ENCODE measurements at places on chromosomes 3 and 15. TPM values are rescaled to one million over a fixed set of nuclear protein-coding genes. Genes with fewer than 3 reads are reported as not detected.

DNA sequence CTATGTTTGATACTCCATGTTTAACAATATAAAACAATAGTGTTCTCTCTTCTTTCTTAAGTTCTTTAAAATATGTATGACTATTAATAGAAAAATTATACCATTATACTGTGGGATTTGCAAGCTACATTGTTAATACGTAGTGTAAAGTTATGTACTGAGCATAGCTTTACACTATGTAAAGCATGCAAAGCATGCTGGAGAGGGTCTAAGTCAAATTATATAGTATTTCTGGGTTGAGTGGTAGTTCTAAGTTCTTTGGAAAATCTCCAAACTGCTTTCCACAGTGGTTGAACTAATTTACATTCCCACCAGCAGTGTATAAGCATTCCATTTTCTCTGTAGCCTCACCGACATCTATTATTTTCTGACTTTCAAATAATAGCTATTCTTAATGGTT, 253.0 kb downstream of the RAP2B start:
- no peak for DNase-seq

GRCh38 chr3:195080125-195080524, 190.8 kb downstream of the XXYLT1 start:
- peak; percentile 8 for DNase-seq

DNA sequence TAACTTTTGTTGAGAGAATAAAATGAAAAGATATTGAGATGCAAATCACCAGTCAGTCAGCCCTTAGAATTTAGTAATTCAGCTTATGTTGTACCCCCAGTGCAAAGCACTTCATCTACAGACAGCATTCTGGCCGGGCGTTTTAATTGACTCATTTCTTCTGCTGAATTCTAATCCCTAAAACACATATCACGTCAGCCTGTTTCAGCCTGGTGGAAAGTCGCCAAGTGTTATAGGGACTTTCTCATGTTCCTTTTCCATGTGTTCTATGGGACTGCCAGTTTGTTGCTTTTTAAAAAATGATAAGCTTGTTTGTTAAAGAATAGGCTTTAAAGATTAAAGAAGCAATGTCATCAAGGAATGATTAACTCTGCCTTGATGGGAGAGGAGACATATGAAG, 169.7 kb upstream of the BFSP2 start:
- DNase-seq, result no peak

DNA sequence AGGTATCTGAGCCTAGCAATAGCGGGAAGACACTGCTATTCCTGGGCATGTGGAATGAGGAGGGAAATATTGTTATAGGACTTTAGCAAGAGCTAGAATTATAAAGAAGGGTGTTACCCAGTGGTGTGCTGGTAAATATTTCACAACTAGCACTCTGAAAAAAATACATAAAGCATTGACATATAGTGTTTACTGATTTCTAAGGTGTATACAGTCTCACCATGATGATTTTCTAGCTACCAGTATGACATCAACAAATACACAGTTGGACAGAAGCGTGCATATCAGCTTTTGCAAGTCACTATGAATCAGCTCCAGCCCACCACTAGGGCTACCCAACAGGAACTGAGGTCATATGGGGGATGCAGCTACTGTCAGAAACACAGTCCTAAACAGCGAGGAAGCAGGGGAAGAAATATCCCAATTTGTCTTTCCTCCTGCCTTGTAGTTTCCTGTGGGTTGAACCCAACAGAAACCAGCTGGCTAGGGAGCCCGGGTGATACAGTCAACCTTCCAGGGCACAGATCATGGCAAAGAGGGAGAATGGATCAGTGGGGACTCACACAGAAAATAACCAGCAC, 39.6 kb downstream of the HGD start:
- DNase-seq, result peak; percentile 70

- DNase-seq, result no peak
Observed at GRCh38 chr3:161740421-161740820, 243.8 kb downstream of the OTOL1 start.

GRCh38 chr15:29039466-29040369, 153.9 kb downstream of the APBA2 start:
- no peak for DNase-seq

DNA sequence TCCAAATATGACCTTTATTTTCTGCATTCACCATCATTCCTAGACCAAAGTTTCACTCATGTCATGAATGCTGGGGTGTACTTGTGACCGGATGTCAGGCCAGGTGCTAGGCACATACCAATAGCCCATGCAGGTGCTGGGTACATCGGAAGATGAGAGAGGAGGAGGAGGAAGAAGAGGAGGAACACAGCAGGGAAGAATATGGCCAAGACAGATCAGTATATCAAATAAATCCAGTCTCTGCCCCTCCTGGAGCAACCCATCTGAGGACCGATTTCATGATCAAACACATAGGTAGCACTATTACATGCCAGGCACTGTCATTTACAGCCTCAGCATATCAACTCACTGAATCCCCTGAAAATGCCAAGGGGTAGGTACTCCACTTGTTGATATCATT, 3.0 kb upstream of the WNT7A start:
- DNase-seq, result no peak

IDH2 gene
- 95.5 TPM for total RNA-seq

ZNF35 gene
- 0.49 TPM for total RNA-seq

GP9 gene
- not detected for total RNA-seq

SEMA3G gene
- total RNA-seq, result 0.12 TPM

BDH1 gene
- 14.5 TPM for total RNA-seq

Measured in RPMI7951 (cell line).